ENCODE measurements at places on chromosomes 3 and 15.
A peak's percentile ranks its signal among the peaks of the same experiment; 100 is the strongest.

GRCh38 chr3:94737116-94737515, 674.3 kb downstream of the NSUN3 start:
- DNase-seq = no peak

- no peak for DNase-seq
These were observed 615.8 kb upstream of the ZNF385D start for GRCh38 chr3:22366781-22367180.

- DNase-seq = no peak
These were observed 96.5 kb downstream of the LIPC start for GRCh38 chr15:58528188-58528870.

DNA sequence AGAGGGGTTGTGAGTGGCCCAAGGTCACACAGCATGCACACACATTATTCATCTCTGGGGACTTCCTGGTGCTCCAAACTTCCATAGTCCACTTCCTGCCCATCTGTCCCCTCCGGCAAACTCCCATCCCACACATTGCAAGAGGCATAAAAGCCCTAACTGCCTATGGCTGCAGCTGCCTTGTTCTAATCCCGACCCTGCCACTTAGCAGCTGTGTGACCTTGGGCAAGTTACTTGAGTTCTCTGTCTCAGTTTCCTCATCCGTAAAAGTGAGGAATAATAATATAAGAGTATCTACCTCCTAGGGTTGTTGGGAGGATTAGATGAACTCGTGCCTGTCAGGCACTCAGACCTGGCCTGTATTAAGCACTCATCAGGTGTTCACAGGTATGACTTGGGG, 84.2 kb downstream of the SMAD6 start:
- DNase-seq = no peak

DNA sequence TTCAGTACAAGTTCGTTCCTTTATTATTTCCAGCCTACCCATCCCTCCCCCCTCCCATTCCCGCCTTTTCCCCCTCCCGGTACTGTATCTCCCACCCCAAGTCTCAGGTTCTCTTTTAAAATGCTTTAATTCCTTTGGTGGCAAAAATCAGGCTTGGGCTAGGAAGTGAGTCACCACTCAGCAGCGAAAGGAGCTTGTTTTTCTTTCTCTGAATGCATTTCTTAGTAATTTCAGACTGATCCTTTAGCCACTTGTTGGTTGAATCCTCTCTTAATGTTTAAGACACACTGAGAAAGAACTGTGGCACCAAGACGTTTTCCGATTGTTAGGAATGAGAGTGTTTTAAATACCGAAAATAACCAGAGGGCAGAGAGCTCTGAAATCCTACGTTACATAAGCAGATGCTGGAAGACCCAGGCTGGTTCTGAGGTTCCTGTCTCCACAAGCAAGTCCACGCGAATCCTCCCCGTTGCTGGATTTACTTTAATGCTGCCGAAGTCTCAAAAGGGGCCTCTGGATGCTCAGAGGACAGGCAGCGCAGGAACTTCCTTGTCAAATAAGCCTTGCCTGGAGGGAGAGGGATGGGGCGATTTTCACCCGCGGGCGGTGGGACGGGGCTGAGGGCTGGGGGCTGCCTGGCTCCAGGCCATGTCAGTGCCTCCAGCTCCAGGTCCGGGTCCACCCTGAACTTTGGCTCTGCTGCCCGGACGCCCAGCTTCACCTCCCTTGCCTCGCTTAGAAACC, 854 bp upstream of the COL8A1 start:
- DNase-seq = no peak

GRCh38 chr15:77497110-77497737, 76.5 kb downstream of the HMG20A start:
- DNase-seq = peak; percentile 30

- DNase-seq = no peak
These were observed 2.9 kb upstream of the SATB1 start for GRCh38 chr3:18428036-18428435.

GRCh38 chr15:79924379-79924778, 27.6 kb upstream of the MTHFS start:
- DNase-seq = no peak

GRCh38 chr3:72533591-72534473, 314.4 kb downstream of the SHQ1 start:
- DNase-seq = no peak

GRCh38 chr15:29322415-29322814, 52.8 kb upstream of the NSMCE3 start:
- DNase-seq = no peak

- no peak for DNase-seq
These were observed 317.7 kb upstream of the ONECUT1 start for GRCh38 chr15:53107855-53108254.

GRCh38 chr3:80307844-80308243, 540.0 kb upstream of the ROBO1 start:
- DNase-seq = no peak

DNA sequence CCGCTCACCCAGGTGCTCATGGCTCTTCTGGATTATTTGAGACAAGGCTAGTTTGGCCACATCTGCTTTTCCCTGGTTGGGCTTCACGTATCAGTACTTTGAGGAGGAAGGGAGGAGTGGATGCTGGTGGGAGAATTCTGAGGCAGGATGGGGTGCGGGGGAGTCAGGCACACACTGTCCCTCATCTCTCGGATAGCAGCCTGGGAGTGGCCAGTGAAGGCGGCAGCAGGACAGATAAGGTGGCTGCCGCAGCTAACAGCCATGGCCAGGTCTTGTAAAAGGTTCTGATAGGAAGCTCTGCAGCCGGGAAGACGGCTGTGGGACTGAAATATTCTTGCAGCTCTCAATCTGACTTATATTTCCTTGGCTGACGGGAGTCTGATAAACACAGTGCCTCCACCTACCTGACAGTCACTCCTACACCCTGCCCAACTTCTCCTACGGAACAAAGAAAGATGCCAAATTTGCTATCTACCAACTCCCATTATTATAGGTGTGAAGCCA, 87.3 kb downstream of the MESD start:
- no peak for DNase-seq
